ENCODE measurements at places on chromosomes 7 and 10. TPM values are rescaled to one million over a fixed set of nuclear protein-coding genes. Genes with fewer than 3 reads are reported as not detected.

Gene IDI2
- total RNA-seq: not detected

Gene GSDME
- 14.3 TPM for total RNA-seq

Gene VSTM4
- 42.9 TPM for total RNA-seq

Gene SLC39A12
- total RNA-seq: not detected

Gene NME8
- not detected for total RNA-seq

Gene MTG1
- 55.1 TPM for total RNA-seq

Gene NUDT13
- 0.86 TPM for total RNA-seq

Gene CELF2
- total RNA-seq: 93.5 TPM

Gene ZNF722
- not detected for total RNA-seq

Gene TRIL
- 6.9 TPM for total RNA-seq

Gene PLCE1
- 2.5 TPM for total RNA-seq

Gene BTAF1
- 47.4 TPM for total RNA-seq

Gene INA
- not detected for total RNA-seq

Gene CALN1
- total RNA-seq: not detected

Gene TWIST1
- 2.7 TPM for total RNA-seq

Gene HTR7
- total RNA-seq: 0.32 TPM

Gene LIPN
- total RNA-seq: not detected

Gene KNDC1
- total RNA-seq: 18.6 TPM

Gene STAG3
- total RNA-seq: 1.7 TPM

Gene GDF2
- total RNA-seq: not detected

Gene SHTN1
- total RNA-seq: 20.3 TPM

Gene OPALIN
- total RNA-seq: not detected

Gene GPR26
- total RNA-seq: not detected

Gene RAPGEF5
- total RNA-seq: 10.3 TPM

Gene NRBF2
- 4.8 TPM for total RNA-seq

Gene ABCA13
- 0.45 TPM for total RNA-seq

Gene INMT
- total RNA-seq: 0.99 TPM

Gene HOXA1
- 1.3 TPM for total RNA-seq

Gene LDB1
- 59.0 TPM for total RNA-seq

Gene TWNK
- total RNA-seq: 13.9 TPM

Gene PRKAR2B
- total RNA-seq: 58.4 TPM

Gene PIP
- total RNA-seq: not detected

Gene LRRC61
- total RNA-seq: 27.1 TPM

Gene KIN
- total RNA-seq: 12.7 TPM

Gene HMX2
- total RNA-seq: not detected

Gene CYP3A7
- total RNA-seq: 0.20 TPM

Gene PTPRN2
- 4.1 TPM for total RNA-seq

Gene SORBS1
- 16.8 TPM for total RNA-seq

Gene LIPK
- total RNA-seq: not detected

Gene NPFFR1
- total RNA-seq: 0.35 TPM

Gene SFMBT2
- 12.5 TPM for total RNA-seq

Gene CTAGE4
- total RNA-seq: 2.1 TPM

Gene CNPY1
- total RNA-seq: not detected

Gene SMKR1
- 1.2 TPM for total RNA-seq

Gene DENND10
- 32.3 TPM for total RNA-seq

Gene ATOH7
- 0.23 TPM for total RNA-seq

Gene ANXA8L1
- total RNA-seq: 1.1 TPM

Gene TMEM196
- total RNA-seq: not detected

Gene DRGX
- not detected for total RNA-seq

Gene TAS2R4
- 1.3 TPM for total RNA-seq

Gene COL28A1
- total RNA-seq: 2.9 TPM

Data from ovary (tissue), 10 donors.